ENCODE measurements at places on chromosomes 5 and 9.

DNA sequence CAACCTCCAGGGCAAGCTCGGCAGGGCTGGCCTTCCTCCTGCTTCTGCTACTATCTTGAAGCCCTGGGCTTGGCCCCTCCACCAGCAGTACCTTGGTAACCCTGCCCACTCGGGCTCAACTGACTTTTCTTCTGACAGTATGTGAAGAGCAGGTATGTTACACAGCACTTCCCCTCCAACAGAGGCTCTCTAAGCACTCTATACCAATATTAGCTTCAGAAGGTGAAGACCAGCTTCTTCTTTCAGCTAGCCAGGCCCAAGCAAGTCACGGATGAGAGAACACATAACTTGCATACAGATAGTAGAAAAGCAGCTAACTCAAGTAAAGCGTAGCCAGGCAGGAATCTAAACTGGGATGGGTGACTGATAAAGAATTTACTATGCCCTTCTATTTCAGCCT is 64.3 kb downstream of the FEM1C start:
- no peak for DNase-seq

- no peak for DNase-seq
Observed at GRCh38 chr5:17925276-17925675, 291.0 kb downstream of the TAF11L14 start.

DNA sequence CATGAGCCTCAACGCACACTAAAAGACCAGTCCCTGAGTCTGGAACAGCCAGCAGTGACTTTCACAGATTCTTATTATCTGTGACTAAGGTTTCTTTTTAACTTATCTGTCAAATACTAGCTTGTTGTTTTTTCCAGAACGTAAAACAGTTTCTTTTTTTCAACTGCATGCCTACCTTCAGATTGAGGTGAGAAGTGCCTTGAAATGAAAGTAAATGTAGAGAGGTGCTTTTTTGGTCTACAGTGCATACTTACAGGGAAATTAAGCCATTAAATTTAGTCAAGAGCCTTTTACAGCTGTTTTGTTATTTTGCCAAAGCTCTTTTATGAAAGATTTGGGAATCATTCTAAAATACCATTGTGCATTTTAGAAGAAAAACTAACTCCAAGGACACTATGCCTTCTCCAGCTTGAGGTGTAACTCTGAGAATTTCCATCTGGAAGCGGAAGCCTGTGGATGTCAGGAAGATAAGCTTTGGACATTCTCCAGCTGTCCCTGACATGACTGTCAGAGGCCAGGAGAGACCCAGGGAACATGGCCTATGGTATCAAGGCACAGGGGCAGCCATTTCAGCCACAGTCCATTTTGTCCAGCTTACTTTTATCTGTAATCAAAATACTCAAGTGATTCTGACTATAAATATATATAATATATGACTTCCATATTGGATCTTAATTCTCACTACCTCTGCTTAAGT is 230.3 kb downstream of the GLIS3 start:
- no peak for DNase-seq

GRCh38 chr9:122127396-122127798 is 32.2 kb downstream of the NDUFA8 start:
- DNase-seq: no peak

GRCh38 chr9:17401858-17402257 is 177.0 kb upstream of the SH3GL2 start:
- no peak for DNase-seq

- DNase-seq: no peak
Observed at GRCh38 chr5:74034733-74035132, 408.7 kb downstream of the ARHGEF28 start.

DNA sequence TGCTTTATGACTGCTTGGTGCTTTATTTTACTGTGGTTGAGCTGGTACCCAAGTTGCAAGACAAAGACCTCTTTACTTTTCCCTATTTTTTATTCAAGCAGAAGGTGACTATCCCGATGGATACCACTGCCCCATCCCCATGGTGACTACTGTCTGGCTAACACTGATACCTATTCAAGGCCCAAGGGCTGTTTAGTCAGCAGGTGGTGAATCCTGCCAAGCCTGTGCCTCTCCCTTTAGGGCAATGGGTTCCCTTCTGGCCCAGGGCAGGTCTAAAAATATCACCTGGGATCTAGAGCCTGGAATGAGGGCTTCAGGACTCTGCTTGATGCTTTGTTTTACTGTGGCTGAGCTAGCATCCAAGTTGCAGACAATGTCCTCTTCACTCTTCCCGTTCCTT is 510.0 kb upstream of the GRAMD2B start:
- no peak for DNase-seq

- no peak for DNase-seq
Observed at GRCh38 chr5:41447650-41448510, 62.5 kb downstream of the PLCXD3 start.

DNA sequence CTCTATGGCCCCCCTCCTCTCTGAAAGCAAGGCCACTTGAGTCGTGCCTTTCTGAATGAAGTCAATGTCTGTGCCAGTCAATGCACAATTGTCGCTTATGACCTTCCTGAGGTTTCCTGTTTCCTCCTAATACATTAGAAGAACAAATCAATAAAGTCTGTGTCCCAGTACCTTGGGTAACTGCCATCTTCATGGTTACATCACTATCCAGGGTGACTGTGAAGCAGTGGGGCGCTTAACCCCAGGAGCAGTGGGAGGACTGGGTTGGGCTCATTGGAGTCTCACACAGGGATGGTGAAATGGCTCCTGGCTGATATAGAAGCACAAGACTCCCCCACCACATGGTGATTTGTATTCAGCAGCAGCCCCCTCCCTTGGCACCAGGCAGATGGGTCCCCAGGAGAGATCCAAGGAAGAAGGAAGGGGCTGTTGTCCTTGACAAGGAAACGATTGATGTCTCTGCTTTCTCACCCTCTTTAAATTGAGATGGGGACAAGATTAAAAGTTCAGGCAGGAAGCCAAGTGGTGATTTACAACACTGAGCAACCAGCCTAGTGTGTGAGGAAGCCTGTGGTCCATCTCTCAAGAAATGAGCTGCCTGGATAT is 261.9 kb upstream of the ZNF462 start:
- no peak for DNase-seq

GRCh38 chr9:81634915-81635516 is 54.3 kb downstream of the TLE1 start:
- DNase-seq: no peak

DNA sequence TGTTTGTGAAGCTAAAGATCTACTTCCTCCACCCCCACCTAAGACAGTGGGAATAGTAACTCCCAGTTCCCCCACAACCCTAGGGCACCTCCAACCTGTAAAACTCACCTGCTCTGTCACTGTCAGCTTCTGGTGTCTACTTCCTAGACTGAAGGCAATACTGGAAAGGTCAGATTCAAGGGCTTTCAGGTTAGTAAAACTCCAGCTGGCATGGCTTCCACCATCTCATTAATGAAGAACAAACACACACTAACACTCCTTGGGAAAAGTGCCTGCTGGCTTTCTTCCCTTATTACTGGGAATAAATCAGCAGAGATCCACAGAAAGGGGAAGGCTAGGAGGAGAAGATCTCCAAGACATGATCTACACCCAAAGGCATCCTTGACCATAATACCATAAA is 109.9 kb downstream of the TMEM174 start:
- no peak for DNase-seq

- no peak for DNase-seq
Observed at GRCh38 chr5:88109818-88110217, 158.8 kb downstream of the TMEM161B start.

- no peak for DNase-seq
Observed at GRCh38 chr9:7121055-7121454, 363.3 kb downstream of the KDM4C start.

- DNase-seq: no peak
Observed at GRCh38 chr9:75228893-75229292, 140.6 kb downstream of the OSTF1 start.

DNA sequence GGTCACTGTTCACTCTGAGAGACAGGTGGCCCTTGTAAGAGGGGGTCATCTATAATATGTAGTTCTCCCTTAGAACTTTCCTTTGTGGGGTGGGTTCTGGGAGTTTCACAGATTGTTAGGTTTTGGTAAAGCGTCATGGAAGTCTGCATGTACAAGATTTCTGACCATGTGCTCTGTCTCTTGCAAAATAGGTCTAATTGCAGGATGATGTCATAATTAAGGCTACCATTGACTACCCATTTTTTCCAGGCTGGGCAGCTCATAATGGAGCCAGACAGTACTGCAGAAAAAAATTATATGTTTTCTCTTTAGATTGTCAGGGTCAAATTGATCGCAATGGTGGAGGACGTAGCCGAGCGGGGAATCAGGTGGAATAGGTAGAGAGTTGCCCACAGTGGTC is 3.7 kb upstream of the GM2A start:
- DNase-seq: no peak

DNA sequence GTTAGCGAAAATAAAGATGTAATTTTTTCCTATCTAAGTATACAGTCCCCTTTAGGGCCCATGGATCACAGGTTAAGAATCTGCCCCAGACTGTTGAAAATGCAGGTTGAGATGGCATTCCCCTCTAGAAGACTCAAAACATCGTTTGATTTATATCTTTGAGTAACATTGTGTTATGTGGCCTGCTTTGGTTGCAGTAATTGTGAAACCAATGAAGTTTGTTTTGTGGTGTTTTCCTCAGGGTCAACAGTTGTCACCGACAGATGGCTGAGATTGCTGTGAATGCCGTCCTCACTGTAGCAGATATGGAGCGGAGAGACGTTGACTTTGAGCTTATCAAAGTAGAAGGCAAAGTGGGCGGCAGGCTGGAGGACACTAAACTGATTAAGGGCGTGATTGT is 7.8 kb downstream of the CCT5 start:
- no peak for DNase-seq

DNA sequence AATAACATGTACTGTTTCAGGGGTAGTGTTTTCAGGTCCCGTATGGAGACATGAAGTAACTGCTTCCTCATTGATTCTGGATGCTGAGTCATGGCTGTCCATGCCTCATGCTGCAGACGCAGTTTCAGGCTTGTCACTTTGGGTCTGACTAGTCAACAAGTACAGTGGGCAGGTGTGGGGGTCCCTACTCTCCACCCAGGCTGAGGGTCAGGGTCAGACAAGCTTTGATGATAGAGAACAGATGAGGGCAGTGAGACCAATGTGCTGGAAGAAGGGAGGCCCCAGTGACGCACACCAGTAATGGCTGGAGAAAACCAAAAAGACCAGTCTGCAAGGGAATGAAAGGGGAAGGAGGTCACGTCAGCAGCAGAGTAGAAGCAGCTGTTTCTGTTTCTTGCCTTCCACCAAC is 80.0 kb upstream of the NFIL3 start:
- DNase-seq: no peak

- no peak for DNase-seq
Observed at GRCh38 chr9:136023410-136024225, 62.4 kb upstream of the UBAC1 start.

DNA sequence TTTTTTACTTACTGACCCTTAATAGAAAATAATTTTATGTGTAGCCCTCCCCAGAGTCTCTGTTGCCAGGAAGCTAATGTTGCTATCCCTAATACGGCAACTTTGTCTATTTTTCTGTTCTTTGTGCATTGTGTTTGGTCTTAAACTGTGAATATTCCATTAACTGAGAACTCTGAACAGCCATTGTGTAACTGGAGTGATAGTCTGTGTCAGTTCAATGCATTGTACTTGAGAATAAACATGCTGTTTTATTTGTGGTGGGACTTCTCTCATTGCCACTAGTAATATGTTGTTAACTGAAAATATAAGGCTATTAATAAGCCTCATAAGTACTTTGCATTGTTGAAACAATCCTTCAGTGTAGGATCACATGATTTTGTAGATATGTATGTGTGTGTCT is 278.3 kb upstream of the DMRT1 start:
- DNase-seq: no peak

DNA sequence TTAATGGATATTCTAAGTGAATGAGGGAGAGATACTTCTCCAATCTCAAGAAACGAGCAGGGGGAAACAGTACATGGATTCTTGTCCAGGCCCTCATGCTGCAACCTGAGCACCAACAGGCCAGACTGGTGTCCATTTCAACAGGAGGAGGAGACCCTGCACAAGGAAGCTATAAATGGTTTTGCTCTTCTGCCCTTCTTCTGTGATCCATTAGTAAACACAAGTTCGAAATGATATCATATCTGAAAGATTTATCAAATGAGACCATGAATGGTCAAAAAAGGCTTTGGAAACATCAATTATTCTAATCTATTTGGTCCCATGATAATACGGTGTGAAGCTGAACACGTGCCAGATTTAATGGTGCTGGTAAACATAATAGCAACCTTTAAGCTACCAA is 109.8 kb downstream of the NR6A1 start:
- DNase-seq: no peak

GRCh38 chr5:32022638-32023037 is 151.5 kb downstream of the GOLPH3 start:
- no peak for DNase-seq

GRCh38 chr5:154776167-154776566 is 21.0 kb downstream of the LARP1 start:
- DNase-seq: no peak

DNA sequence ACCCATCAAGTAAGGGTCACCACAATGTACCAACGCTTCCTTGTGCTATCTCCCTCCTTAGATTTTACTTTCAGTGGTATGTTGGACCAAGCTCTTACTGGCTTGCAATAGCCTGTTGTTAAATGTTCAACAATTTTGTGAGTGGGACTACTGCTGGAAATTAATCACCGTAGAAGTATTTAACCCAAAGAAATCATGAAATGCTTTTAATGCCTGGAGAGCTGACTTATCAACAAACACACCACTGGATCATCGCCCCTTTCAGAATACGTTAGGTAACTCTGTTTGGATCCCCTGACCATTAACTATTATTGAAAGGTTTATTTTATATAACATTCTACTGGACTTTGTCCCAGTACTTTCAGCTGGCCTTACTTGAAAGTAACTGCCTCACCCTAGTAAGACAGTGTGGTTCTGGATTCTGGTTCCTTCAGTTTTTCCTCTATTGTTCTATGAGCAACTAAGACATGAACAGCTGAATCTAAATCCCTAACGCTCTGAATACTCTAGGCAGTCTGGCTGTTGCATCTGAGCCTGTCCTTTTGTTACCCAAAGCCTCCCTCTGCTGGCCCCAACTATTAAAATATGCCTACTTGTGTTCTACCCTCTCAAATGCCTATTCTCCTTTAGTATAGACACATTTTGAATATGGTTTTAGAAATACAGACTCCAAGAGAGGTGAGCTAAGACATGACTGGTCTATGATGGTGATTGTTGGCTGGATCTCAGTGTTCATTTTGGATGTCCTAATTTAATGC is 1203.4 kb upstream of the DMAC1 start:
- no peak for DNase-seq

DNA sequence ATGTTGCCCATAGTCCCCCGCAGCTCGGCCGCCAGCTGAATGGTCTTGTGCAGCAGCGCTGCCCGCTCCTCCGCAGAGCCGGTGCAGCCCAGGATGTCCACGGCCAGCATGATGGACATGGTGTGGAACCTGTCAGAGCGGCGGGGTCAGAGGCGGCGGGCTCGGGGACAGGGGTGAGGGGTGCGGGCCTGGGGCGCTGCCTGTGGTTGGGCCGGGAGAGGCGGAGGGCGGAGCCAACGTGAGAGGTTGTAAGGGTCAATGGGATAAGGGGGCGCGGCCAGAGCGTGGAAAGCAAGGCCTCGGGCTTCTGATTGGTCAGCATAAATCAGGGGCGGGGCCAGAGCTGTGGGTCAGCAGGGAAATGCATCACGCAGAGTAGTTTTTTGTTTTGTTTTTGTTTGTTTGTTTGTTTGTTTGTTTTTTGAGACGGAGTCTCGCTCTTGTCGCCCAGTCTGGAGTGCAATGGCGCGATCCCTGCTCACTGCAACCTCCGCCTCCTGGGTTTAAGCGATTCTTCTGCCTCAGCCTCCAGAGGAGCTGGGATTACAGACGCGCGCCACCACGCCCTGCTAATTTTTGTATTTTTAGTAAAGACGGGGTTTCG is 6.8 kb upstream of the TOR2A start:
- peak; percentile 78 for DNase-seq

- no peak for DNase-seq
Observed at GRCh38 chr5:15643731-15644130, 143.8 kb downstream of the FBXL7 start.
